ENCODE measurements at places on chromosomes 12 and 14. TPM values are rescaled to one million over a fixed set of nuclear protein-coding genes. Genes with fewer than 3 reads are reported as not detected.

Gene GPR137C
- total RNA-seq, result 0.49 TPM

DNA sequence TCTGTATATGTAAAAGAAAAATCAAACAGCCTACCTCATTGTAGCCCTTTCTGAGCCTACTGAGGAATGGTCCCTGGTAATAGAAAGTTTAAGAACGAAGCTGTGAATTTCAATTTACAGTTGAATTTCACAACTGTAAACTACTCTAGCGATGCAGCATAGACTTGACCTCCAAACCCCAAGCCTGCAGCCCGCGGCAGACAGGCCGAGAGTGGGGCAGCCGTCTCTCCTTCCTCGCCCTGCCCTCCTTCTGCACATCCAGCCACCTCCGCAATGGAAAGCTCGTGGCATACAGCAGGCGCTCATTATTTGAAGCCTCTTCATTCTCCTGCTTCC lies 15.3 kb downstream of the RNASE2 start:
- no peak for DNase-seq

DNA sequence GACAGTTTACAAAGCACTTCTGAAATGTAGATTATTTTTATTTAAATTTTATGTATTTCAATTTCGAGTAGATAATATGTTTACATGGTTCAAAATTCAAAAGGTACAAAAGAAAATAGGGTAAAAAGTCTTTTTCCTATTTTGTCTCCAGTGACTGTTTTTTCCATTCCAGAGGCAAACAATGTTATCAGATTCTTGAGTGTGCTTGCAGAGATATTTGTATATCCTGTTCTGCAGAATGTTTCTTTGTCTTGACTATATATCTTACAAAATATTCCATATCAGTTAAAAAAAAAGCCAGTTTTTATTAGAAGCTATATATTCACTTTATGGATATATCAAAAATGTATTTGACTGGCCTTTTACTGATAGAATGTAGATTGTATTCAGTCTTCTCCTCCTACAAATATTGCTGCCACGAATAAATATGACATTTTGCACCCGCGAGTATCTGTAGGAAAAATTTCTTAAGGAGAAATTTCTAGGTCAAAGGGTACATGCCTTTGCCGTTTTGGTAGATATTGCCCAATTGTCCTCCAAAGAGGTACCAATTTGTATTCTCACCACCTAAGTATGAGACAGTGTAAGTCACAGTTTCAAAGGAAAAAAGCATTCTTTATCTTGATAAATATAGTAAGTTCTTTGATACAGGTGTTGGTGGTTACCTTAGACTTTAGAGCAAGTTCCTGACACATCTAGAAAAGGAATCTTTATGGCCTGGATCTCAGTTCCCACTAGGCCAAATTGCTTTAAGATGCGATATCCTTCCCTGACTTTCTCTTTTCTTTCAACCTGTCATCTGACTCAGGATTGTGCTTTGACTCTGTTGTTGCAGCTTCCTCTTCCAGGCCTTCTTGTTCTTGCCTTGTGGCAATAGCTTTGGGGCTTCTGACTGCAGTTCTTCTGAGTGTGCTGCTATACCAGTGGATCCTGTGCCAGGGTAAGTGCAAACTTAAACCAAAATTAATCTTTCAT lies 2.3 kb downstream of the KLRG1 start:
- DNase-seq, result no peak

Gene GARIN6
- not detected for total RNA-seq

Gene PMCH
- total RNA-seq, result not detected

Gene ABCD2
- total RNA-seq, result 0.10 TPM

DNA sequence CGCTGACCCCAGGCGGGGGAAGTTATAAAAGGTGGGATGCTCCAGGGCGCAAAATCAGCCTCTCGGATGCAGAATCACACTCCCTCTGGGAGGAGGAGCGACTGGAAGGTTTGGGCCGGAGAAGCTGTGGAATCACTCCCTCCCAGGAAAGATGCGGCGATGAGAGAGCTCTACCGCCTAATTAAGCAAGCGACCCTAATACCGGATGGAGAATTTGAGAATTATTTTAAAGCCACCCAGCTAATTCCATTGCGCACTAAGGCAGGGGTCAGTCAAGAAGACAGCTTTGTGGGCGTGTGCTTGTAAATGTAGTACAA lies 1.9 kb downstream of the COL2A1 start:
- no peak for DNase-seq

Gene YBX3
- total RNA-seq, result 36.4 TPM

Gene RGS6
- not detected for total RNA-seq

Data from RPMI7951 (cell line).